ENCODE measurements at places on chromosomes 1 and 21.

- DNase-seq = no peak
Observed at GRCh38 chr1:224189561-224189960, 6.5 kb downstream of the DEGS1 start.

DNA sequence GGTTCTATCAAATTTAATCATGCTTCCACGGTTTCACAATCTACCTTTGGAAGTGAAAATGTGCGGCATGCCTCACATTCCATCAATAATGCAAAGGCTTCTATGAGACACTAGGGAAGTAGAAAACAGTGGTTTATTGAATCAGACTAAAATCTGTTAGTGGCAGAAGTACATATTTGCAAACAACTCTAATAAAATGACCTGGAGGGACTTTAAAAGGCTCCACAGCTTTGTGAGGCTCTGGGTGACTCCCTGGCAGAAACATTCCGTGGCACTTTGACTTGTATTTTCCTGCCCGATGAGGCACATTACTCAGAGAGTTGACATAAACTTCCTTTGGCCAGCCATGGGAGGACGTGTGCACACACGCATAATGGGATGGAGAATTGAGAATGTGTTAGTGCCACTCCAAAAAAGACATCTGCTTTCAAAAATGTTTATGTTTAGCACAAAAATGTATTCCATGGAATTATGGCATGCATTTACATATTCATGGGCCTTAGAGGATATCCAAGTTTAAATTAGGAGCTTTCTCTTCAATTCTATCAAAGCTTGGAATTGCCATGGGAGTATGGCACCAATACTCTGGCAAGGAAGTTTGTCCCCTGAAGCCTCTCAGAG, 60.0 kb upstream of the SSX2IP start:
- no peak for DNase-seq

DNA sequence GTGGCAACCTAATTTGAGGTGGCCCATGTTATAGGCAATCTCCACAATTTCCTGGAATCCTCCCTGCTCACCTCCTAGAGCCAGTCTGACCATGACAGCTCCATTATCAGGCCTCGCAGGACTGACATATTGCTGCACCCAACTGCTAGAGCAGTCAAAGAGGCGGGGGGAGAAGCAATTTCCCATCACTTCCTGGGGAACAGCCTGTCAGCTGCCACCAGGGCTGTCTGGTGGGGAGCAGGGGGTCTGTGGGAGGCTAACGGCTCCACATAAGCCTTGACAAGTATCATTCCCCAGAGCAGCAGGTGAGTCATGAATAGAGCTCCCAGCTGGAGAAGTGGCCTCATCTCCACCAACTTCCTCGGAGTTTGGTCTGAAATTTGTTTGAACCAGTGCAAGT, 322.9 kb downstream of the MATN1 start:
- DNase-seq = no peak

- no peak for DNase-seq
Observed at GRCh38 chr1:92992054-92992453, 30.8 kb upstream of the DIPK1A start.

- DNase-seq = no peak
Observed at GRCh38 chr1:162091681-162092524, 22.4 kb downstream of the NOS1AP start.

DNA sequence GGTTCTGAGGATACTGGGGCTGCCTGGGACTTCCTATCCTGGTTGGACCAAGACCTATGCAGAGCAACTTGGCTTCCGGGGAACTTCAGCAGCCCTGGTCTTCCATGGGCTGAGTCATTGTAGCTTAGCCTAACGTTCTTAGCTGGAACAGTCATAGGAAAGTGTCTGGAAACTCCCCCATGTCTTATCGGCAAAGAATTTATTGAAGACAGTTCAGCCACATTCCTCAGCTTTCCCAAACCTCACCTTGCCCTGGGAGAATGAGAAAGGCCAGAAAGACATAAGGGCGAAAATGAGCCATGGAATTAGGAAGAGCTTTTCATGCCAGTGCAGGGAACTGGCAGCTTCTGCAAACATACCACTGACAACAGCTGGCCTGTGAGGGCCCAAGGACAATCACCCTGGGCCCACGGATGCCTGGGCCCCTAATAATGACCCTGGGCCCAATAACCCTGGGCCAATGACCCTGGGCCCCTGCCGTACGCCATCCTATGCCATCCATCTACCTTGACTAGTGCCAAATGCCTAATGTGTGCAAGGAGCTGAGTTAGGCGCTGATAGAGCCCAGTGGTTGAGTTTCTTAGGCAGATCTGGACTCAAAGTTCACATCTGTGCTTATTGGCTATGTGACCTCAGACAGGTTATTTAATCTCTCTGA, 114.4 kb upstream of the GADD45A start:
- no peak for DNase-seq

DNA sequence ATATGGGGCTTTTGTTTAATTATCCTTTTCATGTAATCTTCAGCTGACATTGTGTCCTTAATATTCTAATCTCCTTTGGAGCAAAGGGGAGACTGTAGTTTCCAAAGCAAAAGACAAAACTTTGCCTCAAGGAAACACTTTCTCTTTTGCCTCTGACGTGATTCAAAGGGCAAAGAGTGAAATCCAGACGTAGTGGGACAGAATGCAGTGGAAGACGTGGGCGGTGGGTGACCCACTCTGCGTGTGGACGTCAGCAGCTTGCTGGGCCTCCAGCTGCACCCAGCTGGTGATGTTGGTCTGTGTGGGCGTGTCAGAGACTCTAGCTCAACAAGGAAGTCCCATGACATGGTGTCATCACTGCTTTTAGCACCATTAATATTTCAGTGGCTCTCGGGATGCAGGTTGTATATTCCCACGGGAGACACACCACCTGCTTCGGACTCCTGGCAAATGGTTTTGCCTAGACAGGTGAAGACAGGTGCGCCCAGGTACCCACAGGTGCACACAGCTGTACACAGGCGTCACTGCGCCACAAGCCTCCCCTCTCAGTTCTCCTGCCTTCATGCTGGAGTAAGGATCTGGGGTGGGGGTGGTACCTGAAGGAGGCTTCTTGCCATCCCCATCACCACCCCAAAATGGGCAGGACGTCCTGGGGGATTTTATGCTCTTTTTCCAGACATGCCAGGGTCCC, 292.1 kb upstream of the VAMP3 start:
- no peak for DNase-seq

GRCh38 chr1:36947384-36947783, 86.9 kb downstream of the GRIK3 start:
- DNase-seq = no peak

DNA sequence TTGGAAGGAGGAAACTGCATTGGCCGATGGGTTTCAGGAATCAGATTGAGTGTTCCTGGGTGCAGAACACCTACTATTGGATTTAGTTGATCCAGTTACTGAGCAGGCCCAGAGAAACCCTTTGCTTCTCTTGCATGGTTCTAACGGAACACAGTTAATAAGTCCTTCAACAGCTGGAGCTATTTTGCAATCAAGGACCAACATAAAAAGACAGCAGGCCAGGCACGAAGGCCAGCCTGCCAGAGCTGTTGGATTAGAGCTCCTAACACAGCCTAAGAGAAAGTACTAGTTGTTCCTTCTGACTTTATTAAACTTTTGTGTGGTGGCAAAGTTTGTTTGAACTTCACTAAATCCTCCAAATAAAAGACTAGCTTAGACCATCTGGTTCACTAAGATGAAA, 148.0 kb upstream of the LMO4 start:
- no peak for DNase-seq

- DNase-seq = peak; percentile 62
Observed at GRCh38 chr1:28887419-28887834, 26.9 kb upstream of the EPB41 start.
